ENCODE measurements at places on chromosomes 2 and 18. TPM values are rescaled to one million over a fixed set of nuclear protein-coding genes. Genes with fewer than 3 reads are reported as not detected.

The PTPN2 gene
- total RNA-seq, result 47.8 TPM

The ANXA4 gene
- total RNA-seq, result 169 TPM

The C2orf72 gene
- total RNA-seq, result 1.0 TPM

DNA sequence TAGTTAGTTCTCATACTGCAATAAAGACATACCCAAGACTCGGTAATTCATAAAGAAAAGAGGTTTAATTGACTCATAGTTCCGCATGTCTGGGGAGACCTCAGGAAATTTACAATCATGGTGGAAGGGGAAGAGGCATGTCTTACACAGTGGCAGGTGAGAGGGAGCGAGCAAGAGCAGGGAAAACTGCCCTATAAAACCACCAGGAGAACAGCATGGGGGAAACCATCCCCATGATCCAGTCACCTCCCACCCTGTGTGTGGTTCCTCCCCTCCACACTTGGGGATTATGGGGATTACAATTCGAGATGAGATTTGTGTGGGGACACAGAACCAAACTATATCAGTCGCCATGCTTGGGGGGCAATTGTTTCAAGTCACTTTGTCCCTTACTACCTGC, 1.1 kb upstream of the SSB start:
- no peak for DNase-seq

DNA sequence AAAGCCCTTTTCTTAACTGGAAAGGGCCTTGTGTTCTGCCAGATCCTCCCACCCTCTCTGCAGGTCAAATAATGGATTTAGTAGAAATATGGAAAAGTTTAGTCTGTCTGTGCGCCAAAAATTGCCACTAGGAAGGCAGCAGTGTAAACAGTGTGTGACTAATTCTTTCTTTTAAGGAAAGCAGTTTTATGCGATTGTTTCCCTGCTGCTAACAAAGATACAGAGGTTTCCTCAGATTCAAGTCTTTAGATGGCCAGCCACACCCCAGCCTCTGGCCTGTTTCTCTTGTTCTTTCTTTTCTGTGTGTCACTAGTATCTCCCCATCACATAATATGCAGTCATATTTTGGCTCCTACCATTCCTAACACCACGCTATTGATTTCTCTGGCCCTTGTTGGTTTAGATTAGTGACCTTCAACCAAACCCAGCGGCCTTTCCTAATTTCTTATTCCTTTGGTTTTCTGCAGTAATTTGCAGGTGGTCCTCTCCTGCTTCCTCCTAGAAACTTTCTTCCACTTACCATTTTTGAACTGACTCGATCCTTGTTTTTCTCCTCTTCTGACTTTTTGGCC, 157.4 kb downstream of the LTBP1 start:
- DNase-seq, result no peak

DNA sequence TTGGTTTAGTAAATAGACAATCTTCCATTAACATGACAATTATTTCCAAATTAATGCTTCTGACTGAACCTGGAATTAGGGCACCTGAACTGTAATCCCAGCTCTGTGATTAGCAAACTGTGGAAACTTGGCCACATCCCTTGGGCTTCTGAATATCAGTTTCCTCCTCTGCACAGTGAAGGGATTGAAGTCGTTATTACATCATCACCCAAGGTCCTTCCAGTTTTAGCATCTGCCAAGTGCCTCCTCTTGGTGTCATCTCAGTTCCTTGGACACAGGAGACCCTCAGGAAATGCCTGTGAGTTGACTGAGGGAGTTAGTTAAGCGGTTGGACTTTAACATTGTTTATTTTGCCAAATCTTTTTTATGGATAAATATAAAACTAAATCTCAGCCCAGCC, 64.8 kb downstream of the MOGAT1 start:
- DNase-seq, result no peak

GRCh38 chr2:162182395-162182794, 30.3 kb upstream of the GCG start:
- DNase-seq, result no peak

DNA sequence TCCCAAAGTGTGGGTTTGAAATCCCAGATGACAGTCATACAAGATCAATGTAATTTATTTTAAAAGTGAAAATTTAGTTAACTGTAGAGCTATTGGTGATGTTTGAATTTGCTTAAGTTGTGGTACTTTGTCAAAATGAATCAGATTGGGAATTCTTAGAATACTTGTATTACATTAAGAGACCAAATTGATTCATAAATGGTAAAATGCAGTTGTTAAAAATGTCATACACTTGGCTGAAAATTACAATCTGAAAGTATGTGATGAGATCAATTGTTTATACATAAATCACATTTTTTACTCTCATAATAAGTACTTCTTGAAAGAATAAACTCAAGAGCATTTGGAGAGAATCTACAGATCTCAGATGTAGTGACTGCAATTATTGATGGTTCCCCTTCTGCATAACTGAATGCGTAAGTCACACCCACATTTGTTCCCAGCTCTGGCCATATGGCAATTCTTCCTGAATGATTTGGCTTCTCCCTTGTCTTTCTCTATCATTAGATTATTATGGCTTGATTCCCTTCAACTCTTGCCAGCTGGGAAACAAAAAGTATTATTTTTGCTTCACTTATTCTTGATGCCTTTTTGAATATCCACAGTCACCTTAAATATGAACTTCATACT, 558.5 kb downstream of the CPS1 start:
- DNase-seq, result no peak

GRCh38 chr18:10840743-10841142, 308.6 kb downstream of the PIEZO2 start:
- DNase-seq, result no peak

GRCh38 chr2:203692031-203692710, 14.3 kb upstream of the CD28 start:
- DNase-seq, result no peak

- no peak for DNase-seq
Measured at GRCh38 chr18:42141439-42141838, 186.4 kb downstream of the PIK3C3 start.

Measured in ureter (tissue), 1 donor.